ENCODE measurements at places on chromosomes 3 and 15.

- DNase-seq = no peak
Measured at GRCh38 chr15:70491201-70491621, 272.1 kb downstream of the UACA start.

DNA sequence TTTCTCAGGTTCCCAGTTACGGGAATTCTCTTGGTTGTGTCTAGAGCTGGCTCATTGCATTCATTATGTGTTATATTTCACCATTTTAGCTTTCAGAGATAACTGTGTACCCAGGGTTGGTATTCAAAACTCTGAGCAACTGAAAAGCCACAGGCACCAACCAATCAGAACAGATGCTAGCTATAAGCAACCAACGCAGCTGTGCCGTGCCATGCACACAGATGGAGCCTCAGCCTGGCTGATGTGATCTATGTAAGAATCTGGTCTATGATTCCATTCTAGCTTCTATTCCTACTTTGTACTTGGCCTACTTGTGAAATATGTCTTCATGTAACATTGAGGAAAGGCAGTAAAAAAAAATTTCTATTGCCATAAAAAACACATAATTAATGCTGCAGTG lies 95.0 kb upstream of the CCDC80 start:
- no peak for DNase-seq

DNA sequence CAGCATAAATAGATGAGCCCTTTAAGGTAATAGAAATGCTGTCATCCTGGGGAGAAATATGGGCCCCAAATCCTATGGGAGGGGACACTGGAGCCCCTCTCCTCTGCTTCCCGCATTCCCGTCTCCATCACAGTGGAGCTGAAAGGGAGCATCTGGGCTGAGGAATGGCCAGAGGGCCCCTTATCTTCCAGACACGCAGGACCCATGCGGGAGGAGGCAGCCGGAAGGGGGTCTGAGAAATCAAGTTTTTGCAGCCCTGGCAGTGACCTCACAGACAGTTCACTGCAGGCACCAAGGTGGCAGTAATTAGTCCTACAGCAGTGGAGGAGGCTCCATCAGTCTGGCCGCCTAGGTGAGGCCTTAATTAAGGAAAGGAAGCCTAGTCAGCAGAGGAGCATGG lies 80.2 kb downstream of the RAB11A start:
- DNase-seq = no peak

DNA sequence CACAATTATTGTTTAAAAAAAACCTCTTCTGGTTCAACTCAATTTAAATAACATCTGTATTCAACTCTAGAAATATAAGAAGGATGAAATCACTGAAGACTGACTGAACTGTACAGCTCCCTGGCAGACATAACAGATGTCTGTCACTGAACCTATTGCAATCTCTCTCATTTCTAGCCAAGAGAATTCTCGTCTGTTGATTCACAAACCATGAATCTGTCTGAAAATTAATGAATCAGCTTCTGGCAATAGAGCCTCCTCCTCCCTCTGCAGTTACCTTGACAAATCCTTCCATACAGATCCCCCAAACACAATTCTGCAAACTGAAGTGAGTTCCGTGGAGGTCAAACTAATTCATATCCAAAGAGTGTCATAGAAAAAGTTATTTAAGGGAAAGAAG lies 561.4 kb downstream of the PYDC2 start:
- DNase-seq = no peak

DNA sequence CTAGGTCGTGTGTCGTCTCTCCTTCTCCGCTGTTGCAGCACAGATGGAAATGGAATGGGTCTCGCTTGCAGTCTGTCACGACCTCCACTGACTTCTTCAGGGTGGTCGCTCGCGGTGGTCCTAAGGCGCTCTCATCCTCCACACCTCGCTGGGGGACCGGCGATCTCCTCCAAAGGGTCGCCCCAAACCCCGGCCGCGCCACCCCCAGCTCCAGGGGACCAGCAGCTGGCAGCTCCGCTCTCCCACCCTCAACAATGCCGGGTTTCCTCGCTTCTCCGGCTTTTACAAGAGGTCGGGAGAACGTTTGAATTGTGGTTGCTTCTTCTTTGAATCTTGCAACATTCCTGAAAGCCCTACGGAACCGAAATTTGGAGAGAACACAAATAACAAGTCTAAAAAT lies 25.9 kb downstream of the SERP1 start:
- DNase-seq = no peak

DNA sequence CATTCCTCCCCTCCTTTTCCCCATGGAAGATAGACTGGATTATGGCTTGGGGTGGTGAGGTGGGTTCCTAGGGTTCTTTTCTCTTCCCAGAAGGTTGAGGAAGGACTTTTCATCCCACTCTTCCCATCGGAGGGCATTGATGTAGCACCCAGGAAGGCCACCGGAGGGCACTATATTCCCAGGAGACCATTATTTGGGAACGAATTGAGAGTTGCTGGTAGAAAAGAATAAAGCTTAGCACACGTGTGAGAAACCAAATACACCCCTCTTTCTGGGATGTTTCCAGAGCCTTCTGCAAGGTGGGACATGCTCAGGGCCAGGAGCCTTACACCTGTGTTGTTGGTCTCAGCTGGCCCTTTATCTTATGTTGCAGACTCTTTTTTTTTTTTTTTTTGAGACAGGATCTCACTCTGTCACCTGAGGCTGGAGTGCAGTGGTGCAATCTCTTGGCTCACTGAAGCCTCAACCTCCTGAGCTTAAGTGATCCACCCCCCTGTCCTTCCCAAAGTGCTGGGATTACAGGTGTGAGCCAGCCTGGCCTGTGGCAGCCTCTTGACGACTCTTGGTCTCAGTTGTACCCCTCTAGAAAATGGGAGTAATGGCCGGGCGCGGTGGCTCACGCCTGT lies 6.3 kb upstream of the CDC25A start:
- DNase-seq = no peak

DNA sequence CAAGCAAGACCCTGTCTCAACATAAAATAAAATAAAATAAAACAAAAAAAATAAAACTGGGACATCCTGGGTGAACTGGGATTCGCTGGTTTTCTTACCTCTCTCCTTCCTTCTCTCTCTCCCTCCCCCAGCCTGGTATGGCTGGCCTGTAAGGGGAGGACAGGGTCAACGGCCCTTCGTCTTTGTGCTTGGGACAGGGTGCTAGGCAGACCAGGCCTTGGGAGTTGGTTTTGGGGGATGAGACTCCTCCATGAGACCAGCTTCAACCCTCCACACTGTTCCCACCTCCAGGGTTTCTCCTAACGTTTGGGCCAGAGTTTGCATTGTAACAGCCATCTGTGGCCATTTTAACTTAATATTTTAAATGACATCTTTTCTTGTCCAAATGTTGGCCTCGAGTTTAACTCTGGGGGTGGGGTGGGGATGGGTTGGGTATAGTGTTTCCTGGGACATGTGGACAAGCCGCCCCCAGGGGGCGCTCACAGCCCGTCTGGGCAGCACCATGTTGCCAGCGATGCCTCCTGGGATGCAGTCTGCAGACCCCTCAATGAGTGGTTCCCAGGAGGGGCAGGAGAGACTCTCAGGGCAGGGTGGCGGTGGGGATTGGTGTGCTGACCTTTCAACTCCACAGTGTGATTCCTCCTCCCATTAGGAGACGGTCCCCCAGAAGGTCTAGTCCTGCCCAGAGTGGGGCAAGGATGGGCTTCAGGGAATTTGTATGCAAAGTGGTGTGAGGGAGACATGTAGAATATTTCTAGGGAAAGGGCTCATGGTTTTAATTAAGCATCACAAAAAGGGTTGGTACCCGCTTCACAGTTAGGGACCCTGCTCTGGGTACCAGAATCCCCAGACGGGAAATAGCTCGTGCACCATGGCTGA lies 37.7 kb upstream of the LCTL start:
- DNase-seq = peak; percentile 19

DNA sequence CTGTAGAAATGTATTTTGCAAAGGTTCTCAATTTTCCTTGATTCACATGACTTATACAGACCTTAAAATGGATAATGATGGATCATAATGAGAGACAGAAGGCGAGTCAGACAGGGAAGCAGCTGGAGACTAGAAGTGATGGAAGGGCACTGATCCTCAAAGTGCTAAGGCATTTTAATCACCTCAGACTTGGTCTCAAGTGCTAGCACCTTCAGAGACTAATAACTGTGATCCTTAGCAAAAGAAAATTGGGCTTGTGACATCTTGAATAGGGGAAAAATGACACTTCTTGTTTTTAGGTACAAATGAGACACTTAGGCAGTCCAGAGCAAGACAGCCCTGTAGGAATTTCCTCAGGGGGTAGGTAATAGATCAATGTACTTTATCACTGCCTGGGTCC lies 1011.7 kb downstream of the SQOR start:
- no peak for DNase-seq

GRCh38 chr15:45249125-45249780 lies 2.8 kb upstream of the SLC28A2 start:
- DNase-seq = no peak

GRCh38 chr3:66267031-66267430 lies 46.2 kb downstream of the SLC25A26 start:
- no peak for DNase-seq

GRCh38 chr3:100869787-100870186 lies 123.4 kb downstream of the ABI3BP start:
- DNase-seq = no peak

GRCh38 chr3:41572092-41572491 lies 372.8 kb downstream of the CTNNB1 start:
- no peak for DNase-seq

DNA sequence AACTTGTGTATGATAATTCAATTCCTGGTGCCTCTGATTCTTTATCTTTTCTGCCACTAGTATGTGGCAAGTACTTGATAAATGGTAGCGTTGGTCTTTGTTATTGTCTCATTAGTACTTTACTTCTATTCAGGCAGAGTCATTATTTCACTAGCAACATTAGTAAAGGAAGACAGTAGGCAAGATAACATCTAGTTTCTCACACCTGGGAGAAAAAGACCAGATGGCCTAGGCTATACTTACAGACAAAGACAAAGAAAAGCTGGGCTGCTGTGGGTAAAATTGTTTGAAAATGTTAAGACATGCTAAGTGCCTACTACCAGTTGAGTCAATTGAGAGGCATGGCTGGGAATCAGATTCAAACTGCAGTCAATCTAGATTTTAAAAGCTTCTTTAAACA lies 198.7 kb upstream of the CMC1 start:
- no peak for DNase-seq

DNA sequence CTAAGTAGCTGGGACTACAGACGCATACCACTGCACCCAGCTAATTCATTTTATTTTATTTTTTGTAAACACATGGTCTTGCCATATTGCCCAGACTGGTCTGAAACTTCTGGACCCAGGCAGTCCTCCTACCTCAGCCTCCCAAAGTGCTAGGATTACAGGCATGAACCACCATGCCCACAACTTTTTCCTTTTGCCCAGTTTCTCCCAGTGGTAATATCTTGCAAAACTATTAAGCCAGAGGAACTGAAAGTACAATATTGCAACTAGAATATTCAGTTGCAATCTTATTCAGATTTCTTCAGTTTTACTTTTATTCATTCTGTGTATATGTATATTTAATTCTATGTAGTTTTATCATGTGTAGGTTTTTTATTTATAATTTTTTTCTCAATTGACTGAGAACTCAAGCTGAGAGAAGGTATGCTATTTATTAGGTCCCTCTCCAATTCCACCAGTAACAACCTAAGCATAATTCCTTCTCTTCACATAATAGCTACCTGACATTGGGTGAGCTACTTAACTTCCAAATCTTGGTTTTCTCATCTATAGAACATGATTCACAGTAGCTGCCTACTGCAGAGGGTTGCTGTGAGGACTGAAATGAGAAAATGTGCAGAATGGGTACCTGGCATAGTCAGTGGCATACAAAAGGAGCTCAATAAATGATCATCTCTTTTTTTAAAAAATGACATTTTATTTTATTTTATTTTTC lies 30.8 kb downstream of the KLHL18 start:
- DNase-seq = no peak

DNA sequence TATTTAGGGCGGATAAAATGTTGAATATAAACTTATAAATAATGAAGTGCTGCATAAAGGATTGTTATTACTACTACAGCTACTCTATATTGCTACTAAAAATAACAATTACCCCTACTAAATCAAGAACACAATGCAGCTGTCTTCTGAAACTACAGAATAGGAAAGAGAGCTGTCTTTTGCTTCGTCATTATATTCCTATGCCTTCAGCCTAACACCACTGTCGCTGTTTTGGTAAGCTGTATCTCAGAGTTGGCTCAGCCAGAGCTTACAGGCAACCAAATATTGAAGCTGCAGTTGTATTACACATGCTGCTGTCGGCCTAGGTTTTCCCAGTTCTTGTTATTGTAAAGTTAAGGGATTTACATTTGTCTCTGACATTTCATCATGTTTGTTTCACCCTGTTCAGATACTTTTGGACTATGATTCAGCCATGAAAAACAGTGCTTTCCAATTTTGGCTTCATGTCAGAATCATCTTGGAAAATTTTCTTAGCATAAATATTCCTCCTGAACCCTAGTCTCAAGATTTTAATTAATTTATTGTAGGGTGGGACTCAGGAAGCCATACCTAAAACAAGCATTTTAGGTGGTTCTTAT lies 31.3 kb upstream of the LPP start:
- no peak for DNase-seq

GRCh38 chr3:111325160-111325718 lies 216.8 kb upstream of the CD96 start:
- DNase-seq = no peak

DNA sequence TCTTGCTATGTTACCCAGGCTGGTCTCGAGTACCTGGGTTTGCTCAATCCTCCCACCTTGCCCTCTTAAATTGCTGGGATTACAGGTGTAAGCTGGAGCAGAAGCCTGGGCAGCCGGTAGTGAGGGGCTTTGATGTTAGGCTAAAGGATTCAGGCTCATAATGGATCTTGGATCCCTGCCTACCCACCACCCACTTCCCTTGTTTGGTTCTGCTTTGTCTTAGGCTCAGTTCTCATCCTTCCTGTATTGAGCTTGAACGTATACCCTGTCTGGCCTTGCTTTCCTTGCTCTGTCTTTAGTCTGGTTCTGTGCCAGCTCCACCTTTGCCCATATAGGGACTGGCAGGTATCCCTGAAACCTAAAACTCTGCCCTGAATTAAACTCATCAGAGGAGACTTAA lies 1.7 kb downstream of the PPCDC start:
- DNase-seq = no peak

DNA sequence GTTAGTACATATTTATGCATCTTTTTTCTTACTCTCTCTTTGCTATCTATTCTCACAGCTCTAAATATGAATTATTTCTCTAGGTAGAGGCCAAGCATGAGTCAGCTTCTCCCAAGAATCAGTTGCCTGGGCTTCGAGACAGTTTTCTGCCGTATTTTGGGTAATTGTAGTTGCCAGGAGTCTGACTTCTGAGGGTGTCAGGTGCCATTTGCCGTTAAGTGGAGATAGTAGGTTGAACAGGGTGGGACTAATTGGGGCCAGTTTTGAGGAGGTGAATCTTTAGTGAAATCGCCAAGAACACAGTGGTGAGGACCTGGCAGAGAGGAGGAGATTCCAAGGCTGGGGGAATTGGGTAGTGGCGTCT lies 7.8 kb upstream of the NRROS start:
- DNase-seq = no peak

- DNase-seq = no peak
Measured at GRCh38 chr3:149258298-149258697, 36.7 kb upstream of the CP start.

GRCh38 chr3:170584585-170585007 lies 1.3 kb downstream of the SLC7A14 start:
- DNase-seq = no peak

Data from GM12864 (cell line).